ENCODE measurements at places on chromosomes 4 and X.

DNA sequence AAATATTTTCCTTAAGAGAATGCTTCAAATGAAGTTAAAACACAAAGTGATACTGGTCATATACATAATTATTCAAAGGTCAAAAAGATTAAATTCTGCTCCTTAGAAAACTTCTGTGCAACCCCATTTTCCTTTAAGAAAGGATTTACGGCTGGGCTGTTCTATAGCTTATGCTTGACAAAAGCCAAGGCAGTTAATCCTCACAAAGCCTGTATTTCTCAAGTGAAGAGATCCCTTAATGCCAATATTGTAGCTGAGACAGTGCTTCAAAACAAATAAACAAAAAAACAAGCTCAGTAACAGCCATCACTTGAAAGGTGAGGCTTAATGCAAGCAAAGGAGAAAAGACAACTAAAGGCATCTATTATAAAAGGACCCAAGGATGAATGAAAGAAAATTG, 42.5 kb downstream of the BTC start:
- DNase-seq, result no peak

DNA sequence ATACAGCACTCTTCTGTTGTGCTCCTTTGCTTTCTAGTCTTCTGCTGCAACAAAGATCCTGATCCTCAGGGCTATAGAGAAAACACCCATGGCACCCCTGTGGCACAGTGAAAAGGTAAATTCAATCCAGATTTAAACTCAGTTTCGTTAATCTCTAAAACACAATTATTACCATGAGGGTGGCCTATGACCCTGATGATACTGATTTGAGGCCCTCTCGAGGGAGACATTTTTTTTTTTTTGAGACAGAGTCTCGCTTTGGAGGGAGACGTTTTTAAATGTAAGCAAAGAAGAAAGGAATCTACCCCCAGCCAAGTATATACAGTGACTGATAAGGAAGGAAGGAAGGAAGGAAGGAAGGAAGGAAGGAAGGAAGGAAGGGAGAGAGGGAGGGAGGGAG, 967.8 kb upstream of the DIAPH2 start:
- no peak for DNase-seq

DNA sequence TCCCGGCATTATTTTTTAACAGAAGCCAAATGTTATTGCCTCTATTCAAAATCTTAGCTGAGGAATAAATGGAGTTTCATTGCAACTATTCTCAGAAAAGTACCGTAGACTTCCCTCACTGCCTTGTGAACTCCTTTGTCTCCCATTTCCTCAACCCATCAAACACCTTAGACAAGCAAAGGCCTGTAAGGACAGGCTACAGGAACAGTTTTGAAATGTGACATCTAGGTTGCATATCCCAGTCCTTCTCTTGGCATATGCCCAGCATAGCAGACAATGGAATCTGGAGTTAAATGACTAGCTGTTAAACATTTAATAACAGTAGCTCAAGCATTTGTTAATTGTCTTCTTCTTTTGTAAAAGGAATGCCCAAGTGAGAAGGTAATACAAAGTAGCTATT, 1371.7 kb downstream of the STIM2 start:
- DNase-seq, result no peak

GRCh38 chr4:123954220-123954619, 557.6 kb downstream of the SPRY1 start:
- no peak for DNase-seq

Measured in muscle of back (tissue), 13 donors.